Stimulated activated CD8-positive, alpha-beta memory T cell treated with anti-CD3 and anti-CD28 coated beads, Interleukin-7, amount 100 ng/mL, for 4 hours (primary cell): ENCODE measurements at places on chromosomes 7 and 10.

DNA sequence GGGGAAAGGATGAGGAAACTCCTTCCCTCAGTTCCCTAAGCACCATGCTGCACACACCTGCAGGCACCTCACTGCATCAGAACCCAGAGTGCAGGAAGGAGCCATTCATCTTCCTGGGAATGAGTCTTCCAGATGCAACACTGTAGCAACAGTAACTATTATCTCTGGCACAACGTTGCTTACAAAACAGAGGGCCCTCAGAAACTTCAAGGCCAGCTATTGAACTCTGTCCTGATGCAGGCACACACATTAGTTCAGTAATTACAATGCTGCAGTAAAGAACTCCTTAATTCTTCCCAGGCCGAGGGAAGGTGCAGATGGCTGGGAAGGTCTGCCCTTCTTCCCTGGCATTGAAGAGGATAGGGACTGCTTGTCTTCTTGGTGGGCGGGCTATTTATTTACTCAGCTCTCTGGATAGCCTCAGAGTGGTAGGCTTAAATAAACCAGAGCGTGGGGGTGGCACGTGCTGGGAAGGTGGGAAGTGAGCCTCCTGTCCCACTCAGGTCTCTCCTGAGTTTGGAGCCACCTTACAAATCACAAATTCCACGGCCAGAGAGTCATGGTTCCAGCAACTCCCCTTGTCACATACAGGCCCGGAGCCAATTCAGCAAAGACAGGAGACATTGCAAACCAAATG lies 125.1 kb upstream of the JCAD start:
- no peak for DNase-seq

DNA sequence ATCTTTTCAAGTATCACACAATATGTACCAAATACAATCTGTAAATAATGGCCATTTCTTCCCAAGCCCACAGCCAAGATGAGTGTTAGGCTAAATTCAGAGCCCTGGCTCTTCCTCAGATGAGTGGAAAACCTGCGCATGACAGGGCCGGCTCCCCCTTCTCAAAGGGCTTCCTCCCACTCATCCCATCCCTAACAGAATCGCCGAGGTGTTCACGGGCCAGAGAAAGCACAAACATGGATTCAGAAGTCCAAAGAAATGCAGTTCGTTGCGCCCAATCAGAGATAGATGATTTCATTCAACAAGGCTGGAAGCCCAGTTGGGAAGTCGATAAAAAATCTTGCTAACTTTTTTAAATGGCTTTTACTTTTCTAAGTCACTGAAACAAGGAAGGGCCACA lies 121.8 kb downstream of the UBE2H start:
- DNase-seq, result no peak

DNA sequence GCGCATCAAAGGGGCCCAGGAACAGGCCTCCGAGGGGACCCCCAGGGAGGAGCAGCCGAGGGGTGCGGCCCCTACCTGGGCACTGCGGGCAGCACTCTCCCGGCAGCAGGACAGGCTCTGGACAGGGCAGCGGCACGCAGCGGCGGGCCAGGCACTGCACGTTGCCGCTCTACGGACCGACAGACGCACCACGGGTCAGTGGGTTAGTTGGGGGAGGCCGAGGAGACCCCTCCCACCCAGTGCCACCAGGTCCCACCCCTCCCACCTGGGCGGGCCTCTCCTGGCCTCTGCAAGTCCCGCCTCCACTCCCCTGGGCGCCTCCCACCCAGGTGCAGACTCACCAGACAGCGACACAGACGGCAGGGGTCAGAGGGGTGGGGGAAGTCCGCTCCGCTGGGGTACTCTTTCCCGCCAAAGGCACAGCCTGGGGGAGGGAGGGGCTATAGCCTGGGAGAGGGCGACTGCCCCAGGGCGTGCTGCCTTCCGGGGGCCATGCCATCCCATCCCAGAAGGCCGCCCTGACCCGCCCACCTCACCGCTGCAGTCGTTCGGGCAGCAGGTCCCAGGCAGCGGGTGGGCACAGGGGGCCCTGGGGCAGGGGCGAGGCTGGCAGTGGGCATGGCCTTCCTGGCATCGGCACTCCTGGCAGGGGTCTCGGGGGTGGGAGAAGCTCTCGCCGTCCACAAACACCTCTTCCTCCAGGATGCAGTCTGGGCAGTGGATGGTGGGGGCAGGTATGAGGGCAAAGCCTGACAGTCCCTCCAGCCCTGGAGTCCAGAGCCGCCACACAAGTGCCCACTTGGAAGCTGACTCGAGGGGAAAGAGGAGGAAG lies 19.2 kb downstream of the KCP start:
- no peak for DNase-seq

GRCh38 chr7:42237811-42238541 lies 967 bp upstream of the GLI3 start:
- no peak for DNase-seq

DNA sequence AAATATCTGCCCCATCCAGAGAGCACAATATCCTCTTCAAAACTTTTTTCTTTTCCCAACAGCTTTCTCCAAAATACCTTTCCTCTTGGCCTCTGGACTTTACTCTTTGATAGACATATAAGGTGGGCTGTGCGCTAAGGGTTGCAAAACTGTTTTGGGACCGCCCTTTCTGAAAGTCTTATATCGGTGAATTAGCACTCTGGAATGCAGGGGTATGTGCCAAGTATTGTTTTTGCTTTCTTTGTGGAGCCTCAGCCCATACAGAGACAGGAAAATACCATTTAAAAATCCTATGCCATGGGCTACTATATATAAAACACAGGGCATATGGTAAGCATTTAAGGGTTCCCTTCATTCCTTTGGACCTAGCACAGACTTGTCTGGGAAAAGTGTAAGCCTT lies 37.7 kb downstream of the PPP1R17 start:
- DNase-seq, result no peak

GRCh38 chr10:72511459-72511858 lies 114.4 kb downstream of the MICU1 start:
- no peak for DNase-seq

- peak; percentile 38 for DNase-seq
Observed at GRCh38 chr7:135169141-135169963, 1.2 kb downstream of the CYREN start.

- no peak for DNase-seq
Observed at GRCh38 chr10:52645187-52645758, 127.3 kb downstream of the MBL2 start.

- DNase-seq, result no peak
Observed at GRCh38 chr7:155383756-155384491, 74.0 kb upstream of the EN2 start.

DNA sequence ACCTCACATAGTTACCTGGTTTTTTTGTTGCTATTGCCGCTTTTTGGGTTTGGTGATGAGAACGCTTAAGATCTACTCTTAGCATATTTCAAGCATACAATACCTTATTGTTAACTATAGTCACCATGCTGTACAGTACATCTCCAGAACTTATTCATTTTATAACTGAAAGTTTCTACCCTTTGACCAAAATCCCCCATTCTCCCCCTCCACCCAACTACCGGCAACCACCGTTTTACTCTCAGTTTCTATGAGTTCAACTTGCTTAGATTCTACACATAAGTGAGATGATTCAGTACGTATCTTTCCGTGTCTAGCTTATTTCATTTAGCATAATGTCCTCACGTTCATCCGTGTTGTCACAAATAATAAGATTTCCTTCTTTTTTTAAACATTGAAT lies 86.7 kb upstream of the IL6 start:
- no peak for DNase-seq

DNA sequence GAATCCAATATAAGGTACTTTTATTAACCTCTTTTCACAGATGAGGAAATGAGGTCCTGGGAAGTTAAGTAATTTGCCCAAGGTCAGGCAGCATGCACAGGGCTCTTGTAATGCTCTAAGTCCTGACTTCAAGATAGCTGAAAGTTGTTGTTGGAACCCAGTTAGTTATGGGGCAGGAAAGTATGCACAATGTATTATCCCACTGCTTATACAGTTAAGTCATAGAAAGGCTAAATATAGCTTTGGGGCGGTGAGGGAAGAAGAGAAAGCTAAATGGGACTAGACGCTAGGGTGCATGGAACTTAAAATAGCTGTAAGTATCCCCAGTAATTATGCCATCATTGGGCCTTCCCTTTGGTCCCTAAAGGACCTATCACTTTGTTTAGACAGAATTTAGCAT lies 9.2 kb downstream of the GLCCI1 start:
- DNase-seq, result no peak

DNA sequence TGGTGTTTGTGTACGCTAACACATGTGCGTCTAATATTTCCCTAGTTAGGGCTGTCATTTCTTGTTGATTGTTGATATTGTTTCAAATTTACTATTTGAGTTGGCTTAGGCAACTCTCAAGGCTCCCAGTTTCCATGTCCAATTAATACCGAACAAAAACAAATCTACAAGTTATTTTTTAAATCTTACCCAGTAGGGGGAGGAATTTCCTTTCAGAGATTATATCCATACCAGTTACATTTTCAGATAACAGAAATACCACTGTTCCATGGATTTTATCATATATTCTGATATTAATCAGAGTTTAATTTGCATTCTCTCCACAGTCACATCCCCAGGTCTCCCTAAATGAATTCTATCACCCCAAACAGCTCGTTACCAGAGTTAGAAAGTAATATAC lies 7.2 kb upstream of the AKR1B10 start:
- no peak for DNase-seq

- DNase-seq, result no peak
Observed at GRCh38 chr7:132544999-132545398, 31.3 kb downstream of the PLXNA4 start.

DNA sequence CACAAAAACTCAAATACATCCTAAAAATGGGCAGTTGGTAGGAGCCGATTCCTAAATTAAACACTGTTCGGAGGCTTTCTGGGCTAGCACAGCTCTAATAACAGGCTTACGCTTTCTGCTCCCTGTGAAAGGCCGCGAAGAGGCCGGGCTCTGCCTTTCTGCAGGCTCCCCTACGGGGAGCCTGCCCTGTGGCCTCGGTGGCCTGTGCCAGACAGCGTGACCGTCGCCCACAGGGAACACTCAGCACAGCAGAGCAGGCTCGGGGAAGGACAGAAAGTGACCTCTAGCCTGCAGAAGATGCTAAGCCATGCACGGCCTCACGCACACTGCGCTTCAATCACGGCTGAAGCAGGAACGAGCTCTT lies 64.2 kb downstream of the DIP2C start:
- DNase-seq, result no peak

DNA sequence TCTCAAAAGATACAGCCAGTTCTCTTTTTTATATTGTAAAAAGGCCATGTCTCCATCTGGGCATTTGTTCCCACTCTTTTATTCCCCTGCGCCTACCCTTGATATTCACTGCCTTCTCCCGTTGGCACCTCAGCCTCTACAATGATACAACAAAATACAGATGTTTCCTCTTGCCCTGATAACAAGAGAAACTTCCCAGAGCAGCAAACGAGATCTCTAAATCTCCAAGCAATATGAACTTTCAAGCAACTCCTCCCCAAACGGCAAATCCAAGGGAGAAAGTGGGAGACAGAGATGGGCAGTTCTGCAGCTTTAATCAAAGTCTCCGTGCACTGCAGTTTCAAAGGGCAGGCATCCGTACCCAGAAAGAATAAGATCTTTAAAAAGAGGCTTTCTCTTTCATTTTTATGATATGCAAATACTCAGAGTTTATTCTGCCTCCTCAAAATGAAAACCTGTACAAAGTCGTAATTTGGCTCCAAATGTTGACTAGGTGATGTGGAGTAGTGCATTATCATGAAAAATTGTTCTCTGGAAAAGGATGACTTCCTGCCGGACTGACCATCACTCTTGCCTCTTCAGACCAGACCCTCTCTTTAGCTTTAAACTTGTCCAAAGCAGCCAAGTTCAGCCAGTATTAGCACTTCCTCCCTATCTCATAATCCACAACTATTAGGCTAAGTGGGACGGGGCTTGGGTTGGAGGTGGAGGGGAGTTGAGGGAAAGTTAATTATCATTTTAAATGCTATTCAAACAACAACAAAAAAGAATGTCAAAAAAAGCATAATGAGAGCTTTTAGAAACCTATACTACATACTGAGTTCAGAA lies 682 bp downstream of the HGF start:
- no peak for DNase-seq

DNA sequence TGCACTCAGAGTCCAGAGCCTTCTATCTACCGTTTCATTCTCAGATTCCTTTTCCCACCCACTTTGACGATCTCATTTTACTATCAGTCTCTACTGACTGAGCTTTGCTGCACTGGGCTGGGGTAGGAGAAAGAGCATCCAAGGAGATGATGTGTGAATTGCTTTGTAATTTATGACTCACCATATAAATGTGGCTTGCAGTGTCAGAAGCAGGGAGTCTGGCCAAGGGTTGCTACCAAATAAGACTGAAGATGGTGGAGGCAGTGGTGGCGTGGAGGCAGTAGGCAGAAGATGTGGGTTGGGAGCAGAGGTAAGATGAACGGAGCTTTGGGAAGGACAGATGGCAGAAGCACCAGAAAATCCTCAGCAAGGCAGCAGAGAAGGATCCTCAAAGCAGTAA lies 73.3 kb upstream of the AGK start:
- no peak for DNase-seq

DNA sequence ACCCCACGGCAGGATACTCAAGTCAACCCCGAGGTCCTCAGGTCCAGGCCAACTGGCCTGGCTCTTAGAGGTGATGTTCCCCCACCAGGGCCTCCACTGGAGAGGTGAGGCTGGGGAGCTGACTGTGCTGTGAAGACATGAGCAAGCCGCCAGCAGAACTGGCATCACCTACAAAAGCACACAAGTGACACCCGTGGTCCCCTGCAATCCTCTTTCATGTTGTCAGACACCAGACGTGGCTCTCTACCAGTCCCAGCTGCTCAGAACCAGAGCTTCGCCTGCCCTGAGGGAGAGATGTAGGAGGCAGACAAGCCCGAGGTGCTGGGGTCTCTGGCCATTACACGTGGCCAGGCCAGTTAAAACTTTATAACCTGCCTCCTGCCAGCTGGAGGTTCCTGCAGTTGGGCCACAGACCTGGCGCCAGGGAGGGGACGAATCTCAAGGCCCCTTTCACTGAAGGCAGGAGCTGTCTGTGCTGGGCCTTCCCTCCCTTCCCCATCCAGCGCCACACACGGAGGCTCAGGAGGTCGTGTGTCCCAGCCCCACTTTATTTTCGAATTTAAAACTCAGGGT lies 2.2 kb downstream of the COMTD1 start:
- no peak for DNase-seq

GRCh38 chr10:105968666-105969065 lies 1195.8 kb downstream of the SORCS1 start:
- no peak for DNase-seq

- DNase-seq, result peak; percentile 62
Observed at GRCh38 chr10:27360581-27361172, 120.1 kb upstream of the ACBD5 start.

GRCh38 chr7:4177001-4177400 lies 505.1 kb upstream of the FOXK1 start:
- no peak for DNase-seq

- no peak for DNase-seq
Observed at GRCh38 chr7:136086712-136087111, 109.6 kb upstream of the MTPN start.

DNA sequence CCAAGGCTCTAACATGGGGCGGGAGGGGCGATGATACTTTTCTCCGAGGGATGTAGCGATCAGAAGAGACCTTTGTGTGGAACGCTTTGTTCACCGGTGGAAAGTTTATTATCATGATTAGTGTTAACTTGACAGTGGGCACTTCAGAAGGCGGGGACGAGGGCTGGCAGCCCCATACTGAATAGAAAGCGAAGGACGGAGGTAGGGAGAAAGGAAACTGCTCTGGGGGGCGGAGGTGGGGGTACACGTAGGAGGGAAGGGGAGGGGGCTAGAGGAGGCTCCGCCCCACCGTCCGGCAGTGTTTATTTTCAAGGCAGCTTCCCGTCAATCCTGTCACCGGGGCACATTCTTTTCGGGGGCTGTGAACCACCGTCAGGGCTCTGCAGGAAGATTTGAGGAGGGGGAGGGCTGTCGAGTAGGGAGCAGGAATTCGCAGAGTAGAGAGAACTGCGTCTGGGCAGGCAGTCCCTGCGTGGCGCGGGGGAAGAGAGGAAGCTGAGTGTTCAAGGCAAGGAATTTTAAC lies 9.4 kb upstream of the NKX2-3 start:
- DNase-seq, result no peak
